ENCODE measurements at places on chromosomes 2 and 18.

DNA sequence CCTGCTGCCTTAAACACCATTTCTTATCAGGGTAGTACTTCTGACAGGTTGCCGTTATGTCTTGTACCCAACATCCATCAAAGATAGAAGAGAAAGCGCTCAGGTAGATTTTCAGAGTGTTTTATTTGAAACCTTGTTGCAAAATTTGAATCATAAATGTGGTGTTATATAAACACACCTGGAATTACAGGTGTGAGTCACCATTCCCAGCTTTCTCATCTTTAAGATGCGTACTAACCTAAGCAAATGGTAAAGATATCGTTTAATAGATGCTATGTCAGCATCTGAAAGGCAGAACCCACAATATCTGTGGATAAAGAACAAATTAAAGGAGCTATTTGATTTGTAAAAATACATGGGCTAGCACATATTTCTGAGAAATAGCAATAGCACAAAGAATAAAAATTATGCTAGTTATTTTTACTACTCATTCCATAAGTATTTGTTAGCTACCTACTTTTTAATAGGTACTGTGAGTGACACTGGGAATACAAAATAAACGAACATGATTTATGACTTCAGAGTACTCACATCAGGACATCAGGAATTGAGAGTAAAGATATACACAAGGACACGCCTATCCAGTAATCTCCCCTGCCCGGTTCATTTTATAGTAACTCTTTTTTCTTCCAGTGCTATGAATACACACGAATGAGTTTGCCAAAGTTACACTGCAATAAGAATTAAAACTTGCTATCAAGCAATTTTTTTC lies 193.8 kb downstream of the RBM43 start:
- DNase-seq: no peak

GRCh38 chr2:15147591-15147990 lies 413.5 kb downstream of the NBAS start:
- no peak for DNase-seq

- no peak for DNase-seq
These were observed 39.4 kb downstream of the COBLL1 start for GRCh38 chr2:164802095-164802707.

GRCh38 chr2:72275084-72275483 lies 127.4 kb upstream of the CYP26B1 start:
- DNase-seq: no peak

DNA sequence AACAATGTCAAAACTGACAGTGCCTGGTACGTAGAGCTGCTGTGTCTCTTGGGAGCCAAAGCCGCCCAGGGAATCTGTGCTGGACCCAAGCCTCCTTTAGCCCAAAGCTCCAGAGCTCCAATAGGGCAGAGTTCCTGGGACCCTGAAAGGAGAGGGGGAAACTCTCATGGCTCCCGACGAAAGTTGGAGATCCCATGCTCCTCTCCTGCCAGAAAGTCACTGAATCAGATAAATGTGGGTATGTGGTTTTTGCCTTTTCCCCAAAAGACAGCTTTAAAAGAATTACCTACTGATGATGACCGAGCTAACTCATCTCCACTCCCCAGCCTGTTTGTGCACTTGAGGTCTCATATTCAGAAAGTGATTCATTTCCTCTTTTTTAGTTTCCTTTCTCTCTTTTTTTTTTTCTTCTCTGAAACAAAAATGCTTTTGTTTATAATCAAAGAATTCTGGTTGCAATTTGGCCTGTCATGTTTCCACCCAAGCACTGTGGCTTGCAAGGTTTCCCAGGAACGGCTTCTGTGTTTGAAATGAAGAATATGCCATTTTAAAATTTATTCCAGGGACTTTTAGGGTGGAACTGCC lies 14.1 kb upstream of the PMAIP1 start:
- DNase-seq: no peak

- no peak for DNase-seq
These were observed 3.9 kb downstream of the SLC35F6 start for GRCh38 chr2:26767894-26768487.

GRCh38 chr2:183255411-183255810 lies 131.2 kb downstream of the NUP35 start:
- DNase-seq: no peak

DNA sequence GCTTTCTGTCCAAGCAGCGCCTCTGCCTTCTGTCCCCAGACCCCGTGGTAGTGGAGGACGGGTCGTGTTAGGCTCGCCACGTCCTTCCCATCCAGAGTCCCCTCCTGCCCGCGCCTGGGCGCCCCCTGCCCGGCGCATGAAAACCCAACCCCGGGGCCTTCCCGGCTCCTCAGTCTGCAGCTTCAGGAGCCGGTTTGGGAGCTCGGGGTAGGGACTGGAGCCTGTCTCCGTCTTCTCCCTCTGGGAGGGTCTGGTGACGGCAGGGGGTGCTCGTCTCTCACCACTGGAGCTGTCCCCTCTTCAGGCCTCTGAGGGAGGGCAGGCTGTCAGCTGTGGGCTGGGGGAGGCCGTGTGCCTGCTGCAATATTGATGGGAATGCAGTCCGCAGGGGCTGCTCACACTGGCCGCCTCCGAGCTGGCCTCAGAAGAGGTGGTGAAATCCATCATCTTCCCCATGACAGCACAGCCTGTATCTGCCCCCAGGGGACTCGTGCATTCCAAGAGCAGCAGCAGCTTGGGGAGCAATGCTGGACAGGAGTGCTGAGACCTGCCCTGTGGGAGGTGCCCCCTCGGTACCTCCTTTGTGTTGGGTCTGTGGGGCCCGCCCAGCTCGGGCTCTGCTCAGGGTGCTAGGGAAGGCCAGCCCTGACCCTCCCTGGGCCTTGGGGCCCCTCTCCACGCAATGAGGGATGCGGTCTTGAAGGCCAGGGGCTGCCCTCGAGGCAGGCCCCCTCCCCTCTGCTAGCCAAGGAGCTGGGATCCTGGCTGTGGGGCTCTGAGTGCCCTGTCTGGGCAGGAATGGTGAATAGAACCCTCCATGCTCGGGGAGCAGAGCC lies 17.8 kb upstream of the KLHL30 start:
- no peak for DNase-seq

DNA sequence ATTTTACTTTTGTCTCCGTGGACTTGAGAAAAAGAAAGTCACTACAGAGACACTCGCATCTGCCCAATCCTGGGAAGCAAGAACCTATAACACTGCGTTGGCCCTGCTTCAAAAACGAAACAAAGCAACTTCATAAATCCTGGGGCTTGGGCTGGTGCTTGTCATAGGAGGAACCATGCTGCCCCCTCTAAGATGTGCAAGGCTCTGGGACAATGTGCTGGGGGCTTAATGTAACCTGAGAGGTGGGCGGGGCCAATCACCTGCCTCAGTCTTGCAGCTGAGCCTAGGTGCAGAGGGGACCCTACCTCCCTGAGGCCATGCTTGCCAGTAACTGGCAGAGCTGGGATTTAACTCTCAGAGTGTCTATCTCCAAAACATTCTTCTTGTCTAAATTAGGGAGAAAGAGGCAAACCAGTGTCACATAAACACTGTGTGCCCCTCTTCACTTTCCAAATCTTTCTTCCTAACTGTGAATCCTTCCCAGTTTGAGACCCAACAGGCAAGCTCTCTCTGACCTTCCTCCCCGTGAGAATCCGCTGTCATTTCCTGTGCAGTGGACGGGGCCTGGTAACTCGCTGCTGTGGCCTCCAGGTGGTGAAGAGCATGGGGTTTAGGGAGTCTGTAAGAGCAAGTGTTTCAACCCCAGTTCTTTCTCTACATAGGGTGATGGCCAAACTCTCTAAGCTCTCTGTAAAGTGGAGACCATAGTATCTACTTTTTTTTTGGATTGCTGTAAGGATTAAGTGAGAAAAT lies 115.1 kb downstream of the ACKR3 start:
- no peak for DNase-seq

DNA sequence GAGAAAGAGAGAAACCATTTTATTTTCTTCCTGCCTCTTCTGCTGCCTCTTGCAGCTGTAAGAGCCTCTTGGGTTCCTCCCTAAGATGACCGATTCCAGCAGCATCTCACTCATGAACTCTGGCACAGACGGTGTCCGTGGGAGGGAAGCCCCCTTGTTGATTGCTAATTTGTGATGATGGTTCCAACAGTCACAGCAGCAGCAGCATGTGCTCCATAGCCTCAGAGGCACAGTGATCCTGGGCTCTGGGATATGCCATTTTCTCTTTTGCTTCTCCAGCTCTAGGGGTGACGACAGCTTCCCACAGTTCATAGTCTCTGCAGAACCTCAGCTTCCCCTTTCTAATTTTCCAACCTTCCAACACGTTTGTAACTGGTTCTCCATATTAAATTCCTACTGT lies 324.2 kb upstream of the HS6ST1 start:
- no peak for DNase-seq

GRCh38 chr2:19670303-19670702 lies 231.5 kb downstream of the TTC32 start:
- no peak for DNase-seq

- no peak for DNase-seq
These were observed 10.8 kb downstream of the FOSL2 start for GRCh38 chr2:28403370-28403956.

DNA sequence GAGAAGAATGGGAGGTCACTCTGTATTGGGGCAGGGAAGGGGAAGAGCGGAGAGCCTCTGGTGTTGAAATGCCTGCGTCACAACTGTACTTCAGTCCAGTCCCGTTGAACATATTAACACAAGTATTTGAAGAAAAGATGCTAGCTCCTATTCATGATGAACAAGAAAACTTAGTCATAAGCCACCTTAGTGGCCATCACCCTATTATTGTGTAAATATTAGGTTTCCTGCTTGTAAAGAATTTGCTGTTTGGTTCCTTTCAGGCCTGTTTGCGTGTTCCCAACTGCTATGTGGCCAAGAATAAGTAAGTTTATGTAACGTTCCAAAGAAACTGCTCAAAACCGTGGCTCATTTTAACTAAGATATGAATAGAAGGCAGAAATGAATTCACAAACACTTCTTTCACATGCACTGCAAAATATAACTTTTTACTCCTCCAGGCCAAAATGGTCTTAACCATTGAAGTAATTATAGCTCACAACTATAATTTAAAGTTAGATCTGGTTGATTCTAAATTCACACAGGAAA lies 204.3 kb downstream of the ZNF385B start:
- no peak for DNase-seq

DNA sequence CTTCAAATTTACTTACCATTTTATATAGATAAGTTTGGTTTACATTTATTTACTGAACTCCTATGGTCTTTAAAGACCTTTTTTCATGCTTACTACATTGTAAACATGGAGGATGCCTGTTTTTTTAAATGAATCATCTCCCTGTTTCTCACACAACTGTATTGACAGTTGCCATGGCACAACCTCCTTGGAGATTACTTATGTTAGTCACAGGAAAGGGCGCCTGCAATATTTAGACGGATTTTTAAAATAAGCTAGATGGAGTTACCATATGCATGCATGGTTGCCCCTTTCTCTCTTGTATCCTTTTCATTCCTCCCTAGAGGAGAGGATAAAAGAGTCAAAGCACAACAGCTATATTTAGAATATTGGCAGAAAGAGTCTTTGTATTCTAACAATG lies 34.8 kb upstream of the CCDC102B start:
- no peak for DNase-seq

GRCh38 chr2:119202610-119203310 lies 20.9 kb upstream of the STEAP3 start:
- DNase-seq: no peak

GRCh38 chr2:30109856-30110255 lies 37.0 kb upstream of the YPEL5 start:
- DNase-seq: no peak

- no peak for DNase-seq
These were observed 161.6 kb downstream of the CTIF start for GRCh38 chr18:48700446-48700845.

Measured in CD4-positive, alpha-beta T cell (primary cell).